ENCODE measurements at places on chromosomes 6 and 20.

DNA sequence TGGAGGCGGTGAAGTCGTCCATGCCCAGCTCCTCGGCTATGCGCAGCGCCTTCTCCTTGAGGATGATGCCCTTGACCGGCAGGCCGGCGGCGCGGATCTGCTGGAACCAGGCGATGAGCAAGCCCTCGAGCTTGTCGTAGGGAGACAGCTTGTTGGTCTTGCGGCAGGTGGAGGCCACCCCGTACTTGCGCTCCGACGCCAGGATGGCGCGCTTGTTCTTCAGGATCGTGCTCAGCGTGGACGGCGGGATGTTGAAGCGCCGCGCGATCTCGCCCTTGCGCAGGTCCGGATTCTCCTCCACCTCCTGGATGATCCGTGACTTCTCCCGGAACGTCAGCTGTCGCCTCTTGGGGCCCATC, 435 bp downstream of the CENPB start:
- DNase-seq, result peak; percentile 68
- H3K4me3 ChIP-seq, result peak overlapping the region; percentile 69
- H3K4me1 ChIP-seq, result peaks cover 14% of the 10 kb centered on the region
- H3K36me3 ChIP-seq, result no peaks in the 10 kb centered on the region
- no peaks in the 10 kb centered on the region for H3K27me3 ChIP-seq

DNA sequence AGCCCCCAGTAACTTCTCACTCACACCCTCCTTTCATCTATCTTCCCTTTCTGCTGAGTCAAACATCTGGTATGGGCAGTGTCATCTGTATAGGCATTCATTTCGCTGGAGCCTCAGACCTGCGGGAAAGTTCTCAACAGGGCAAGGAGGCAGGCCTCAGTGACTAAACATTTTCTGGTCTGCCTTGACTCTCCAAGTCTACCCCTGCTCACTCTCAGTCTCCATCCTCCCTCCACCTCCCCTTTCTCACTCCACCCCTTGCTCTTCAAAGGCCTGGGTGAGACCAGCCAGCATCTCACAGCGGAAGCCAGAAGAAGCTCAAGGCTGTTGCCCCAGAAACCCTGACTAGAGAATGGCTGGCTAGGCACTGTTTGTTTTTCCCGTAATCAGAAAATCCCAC, 105.0 kb upstream of the BEND6 start:
- H3K27me3 ChIP-seq, result no peaks in the 10 kb centered on the region
- H3K27ac ChIP-seq, result peak overlapping the region; percentile 51
- H3K4me3 ChIP-seq, result no peak overlapping the region
- no peaks in the 10 kb centered on the region for H3K36me3 ChIP-seq

DNA sequence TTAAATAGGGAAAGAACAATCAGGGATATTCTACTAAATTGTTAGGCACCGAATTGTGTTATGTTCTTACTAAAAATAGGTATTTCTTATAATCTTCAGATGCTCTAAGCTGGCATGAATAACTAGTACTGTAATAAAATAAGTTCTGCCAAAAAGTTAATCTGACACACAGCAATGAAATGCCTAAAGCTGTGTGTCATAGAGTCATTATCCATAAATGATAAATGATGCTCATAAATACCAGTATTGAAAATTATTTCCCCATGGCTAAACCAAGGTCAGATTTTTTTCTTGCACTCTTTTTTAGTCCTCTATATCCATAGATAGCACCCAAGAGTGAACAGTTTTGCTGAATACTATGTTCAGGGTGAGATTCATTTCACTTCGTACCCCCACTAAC, 11.7 kb upstream of the PRIM2 start:
- peaks cover 10% of the 10 kb centered on the region for H3K4me1 ChIP-seq
- H3K36me3 ChIP-seq, result no peaks in the 10 kb centered on the region
- no peak overlapping the region for H3K27ac ChIP-seq
- no peak for DNase-seq
- H3K4me3 ChIP-seq, result no peak overlapping the region

- H3K27ac ChIP-seq, result no peak overlapping the region
- H3K4me1 ChIP-seq, result no peaks in the 10 kb centered on the region
- no peaks in the 10 kb centered on the region for H3K27me3 ChIP-seq
- no peak for DNase-seq
- no peaks in the 10 kb centered on the region for H3K36me3 ChIP-seq
Measured at GRCh38 chr20:24776755-24777271, 172.3 kb upstream of the CST7 start.

DNA sequence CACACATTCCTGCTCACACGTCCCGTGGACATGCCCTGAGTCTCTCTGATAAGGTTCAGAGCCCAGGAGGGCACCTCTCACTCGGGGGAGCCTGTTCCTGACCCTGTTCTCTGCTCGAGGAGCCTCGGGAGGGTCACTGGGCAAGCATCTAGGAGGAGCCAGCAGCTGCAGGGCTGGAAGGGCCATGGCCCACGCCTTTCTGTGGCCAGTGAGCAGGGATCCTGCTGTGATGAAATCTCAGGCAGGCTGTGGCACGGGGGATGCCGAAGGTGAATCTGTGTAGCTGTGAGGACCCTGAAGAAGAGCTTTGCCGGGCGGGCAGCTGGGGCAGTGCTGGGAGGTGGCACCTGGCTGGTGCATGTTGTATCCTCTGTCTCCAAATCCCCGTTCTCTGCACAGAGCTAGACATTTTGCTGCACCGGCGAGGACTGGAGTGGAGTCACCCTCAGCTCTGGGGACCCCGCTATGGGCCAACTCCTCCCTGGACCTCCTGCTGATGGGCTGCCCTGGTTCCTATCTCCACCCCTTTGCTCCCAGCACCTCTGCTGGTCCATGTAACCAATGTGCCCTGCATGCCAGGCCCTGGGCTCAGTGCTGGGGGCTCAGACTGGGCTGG, 7.1 kb upstream of the NPBWR2 start:
- DNase-seq, result no peak
- no peaks in the 10 kb centered on the region for H3K36me3 ChIP-seq
- no peaks in the 10 kb centered on the region for H3K27me3 ChIP-seq
- H3K4me3 ChIP-seq, result no peak overlapping the region
- H3K4me1 ChIP-seq, result no peaks in the 10 kb centered on the region

- no peaks in the 10 kb centered on the region for H3K36me3 ChIP-seq
- no peak overlapping the region for H3K4me3 ChIP-seq
- no peaks in the 10 kb centered on the region for H3K27me3 ChIP-seq
- no peak for DNase-seq
Measured at GRCh38 chr6:68094070-68094469, 541.0 kb upstream of the ADGRB3 start.

GRCh38 chr20:22686097-22686496, 101.7 kb upstream of the FOXA2 start:
- H3K27ac ChIP-seq, result no peak overlapping the region
- no peaks in the 10 kb centered on the region for H3K27me3 ChIP-seq
- no peaks in the 10 kb centered on the region for H3K36me3 ChIP-seq
- peak; percentile 19 for DNase-seq
- no peaks in the 10 kb centered on the region for H3K4me1 ChIP-seq
- H3K4me3 ChIP-seq, result no peak overlapping the region

DNA sequence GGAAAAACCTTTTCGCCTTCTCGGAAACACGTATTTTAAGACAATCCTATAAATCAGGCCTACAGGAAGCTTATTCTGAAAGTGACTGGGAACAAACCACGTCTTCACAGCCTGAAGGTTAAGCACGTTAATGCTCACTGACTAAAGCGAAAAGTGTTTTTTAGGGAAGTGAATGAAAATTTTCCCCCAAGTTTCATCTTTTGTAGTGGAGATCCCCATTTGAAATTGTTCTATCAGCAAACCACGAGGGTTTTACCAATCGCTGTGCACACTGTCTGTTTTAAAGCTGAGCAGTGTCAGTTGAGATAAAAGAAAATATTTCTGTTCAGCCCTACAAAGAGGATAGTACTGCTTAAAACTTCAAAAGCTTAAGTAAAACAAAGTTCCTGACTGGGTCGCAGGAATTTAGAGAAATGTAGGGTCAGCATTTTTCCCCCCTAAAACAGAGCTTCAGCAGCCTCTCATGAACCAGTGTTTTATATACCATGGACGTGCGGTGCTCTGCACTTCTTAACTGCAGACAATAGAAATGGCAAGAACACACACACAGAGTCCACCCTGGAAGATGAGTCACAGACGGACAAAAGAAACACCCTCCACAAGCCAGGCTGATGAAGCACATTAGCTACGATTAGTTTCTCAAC, 34.9 kb downstream of the SLC22A23 start:
- no peaks in the 10 kb centered on the region for H3K27me3 ChIP-seq
- no peaks in the 10 kb centered on the region for H3K4me1 ChIP-seq
- H3K27ac ChIP-seq, result no peak overlapping the region
- no peak for DNase-seq
- no peak overlapping the region for H3K4me3 ChIP-seq

DNA sequence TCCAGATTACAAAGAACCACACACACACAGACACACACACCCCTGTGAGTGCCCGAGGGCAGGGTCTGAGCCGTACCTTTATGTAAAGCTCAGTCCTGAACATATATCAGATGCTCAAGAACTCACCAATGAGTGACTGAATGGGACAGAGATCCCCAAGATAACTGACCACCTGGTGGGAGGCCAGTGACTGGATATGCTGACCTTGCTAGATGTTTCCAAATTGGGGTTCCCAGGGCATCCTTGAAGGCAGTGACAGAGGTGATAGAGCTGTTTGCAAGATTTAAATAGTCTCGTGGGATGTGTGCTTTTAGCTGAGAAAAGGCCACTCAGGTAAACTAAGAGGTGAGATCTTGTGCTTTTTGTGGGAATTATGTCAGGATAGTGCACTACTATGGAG, 39.3 kb downstream of the KCNK17 start:
- H3K4me3 ChIP-seq, result no peak overlapping the region
- H3K4me1 ChIP-seq, result no peaks in the 10 kb centered on the region

DNA sequence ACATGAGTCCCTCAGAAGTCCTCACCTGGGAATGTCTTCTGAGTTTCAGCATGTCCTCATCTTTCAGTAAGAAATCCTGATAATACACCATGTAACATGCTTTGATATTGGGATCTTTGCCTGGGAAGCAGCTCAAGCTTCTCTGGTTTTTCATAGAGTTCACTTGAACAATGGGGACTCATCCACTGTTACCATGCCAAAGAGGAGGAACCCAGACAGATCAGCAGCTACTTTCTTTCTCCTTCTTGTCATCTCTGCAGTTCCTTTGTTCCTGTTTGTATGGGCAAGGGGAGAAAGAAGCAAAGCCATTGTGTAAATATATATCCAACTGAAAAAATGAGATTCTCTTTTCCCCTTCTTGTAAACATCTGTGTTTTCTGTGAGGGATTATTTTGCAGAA, 450.6 kb upstream of the HS3ST5 start:
- H3K27me3 ChIP-seq, result no peaks in the 10 kb centered on the region
- no peak for DNase-seq
- no peak overlapping the region for H3K27ac ChIP-seq
- H3K4me3 ChIP-seq, result no peak overlapping the region
- H3K4me1 ChIP-seq, result no peaks in the 10 kb centered on the region
